ENCODE measurements at places on chromosomes 16 and 17. TPM values are rescaled to one million over a fixed set of nuclear protein-coding genes. Genes with fewer than 3 reads are reported as not detected.

MAZ gene
- 132 TPM for total RNA-seq

VTN gene
- total RNA-seq: not detected

FOXF1 gene
- under 0.01 TPM for total RNA-seq

PDPR gene
- 16.6 TPM for total RNA-seq

TNFSF13 gene
- total RNA-seq: 44.9 TPM

SHISA9 gene
- not detected for total RNA-seq

KRT33A gene
- not detected for total RNA-seq

PCGF2 gene
- total RNA-seq: not detected

CCL18 gene
- 0.31 TPM for total RNA-seq

PNMT gene
- total RNA-seq: not detected

MFAP4 gene
- total RNA-seq: not detected

NEUROD2 gene
- under 0.01 TPM for total RNA-seq

FASN gene
- total RNA-seq: 21.8 TPM

C16orf82 gene
- total RNA-seq: 0.10 TPM

HOXB9 gene
- total RNA-seq: not detected

SLC25A10 gene
- 1.5 TPM for total RNA-seq

ADAM11 gene
- 0.21 TPM for total RNA-seq

BCAR1 gene
- 0.10 TPM for total RNA-seq

CLEC3A gene
- not detected for total RNA-seq

SLC5A10 gene
- total RNA-seq: 0.10 TPM

STH gene
- not detected for total RNA-seq

TAOK2 gene
- total RNA-seq: 10.5 TPM

CAMTA2 gene
- total RNA-seq: 12.9 TPM

IL34 gene
- total RNA-seq: 0.52 TPM

TP53TG3F gene
- total RNA-seq: not detected

ST6GALNAC1 gene
- 4.0 TPM for total RNA-seq

SLC35G6 gene
- not detected for total RNA-seq

BCO1 gene
- not detected for total RNA-seq
